ENCODE measurements at places on chromosomes 1 and 21. TPM values are rescaled to one million over a fixed set of nuclear protein-coding genes. Genes with fewer than 3 reads are reported as not detected.

Gene GPN2
- 21.5 TPM for total RNA-seq

Gene FMO5
- total RNA-seq = 0.73 TPM

Gene LRRC71
- 0.11 TPM for total RNA-seq

Gene SMPDL3B
- 0.26 TPM for total RNA-seq

Gene GPX7
- 16.9 TPM for total RNA-seq

Gene OPN3
- 18.3 TPM for total RNA-seq

Gene AKT3
- 76.5 TPM for total RNA-seq

Gene PTGS2
- total RNA-seq = 10.0 TPM

Gene GRIK3
- not detected for total RNA-seq

Gene VN1R5
- not detected for total RNA-seq

Gene ELAPOR1
- 0.21 TPM for total RNA-seq

Gene LY9
- total RNA-seq = not detected

Gene CORT
- total RNA-seq = not detected

Gene MROH7
- not detected for total RNA-seq

Gene OR10Z1
- not detected for total RNA-seq

Gene GPA33
- total RNA-seq = not detected

Gene HPDL
- 7.2 TPM for total RNA-seq

Gene KIF2C
- 38.3 TPM for total RNA-seq

Gene B3GALT2
- not detected for total RNA-seq

Gene OLIG1
- not detected for total RNA-seq

Gene TEKT2
- 0.21 TPM for total RNA-seq

Gene ARPC5
- total RNA-seq = 312 TPM

Gene CLCN6
- 12.4 TPM for total RNA-seq

Gene PAQR6
- total RNA-seq = 0.07 TPM

Gene LEFTY2
- total RNA-seq = not detected

Gene CRYAA
- total RNA-seq = not detected

Gene RNF186
- not detected for total RNA-seq

Gene SLFNL1
- 0.28 TPM for total RNA-seq

Gene TOR1AIP1
- 24.5 TPM for total RNA-seq

Gene S100A9
- 0.95 TPM for total RNA-seq

Gene AK2
- total RNA-seq = 102 TPM
